Hindlimb muscle (tissue), 1 donor: ENCODE measurements at places on chromosomes 16 and 17. TPM values are rescaled to one million over a fixed set of nuclear protein-coding genes. Genes with fewer than 3 reads are reported as not detected.
A peak's percentile ranks its signal among the peaks of the same experiment; 100 is the strongest.

GRCh38 chr17:71613996-71614395 lies 506.8 kb upstream of the SOX9 start:
- DNase-seq = no peak

The SCN4A gene
- 66.3 TPM for polyA plus RNA-seq

- peak; percentile 43 for DNase-seq
Observed at GRCh38 chr16:81478876-81479511, 34.4 kb downstream of the CMIP start.

GRCh38 chr16:85286951-85287814 lies 174.9 kb upstream of the CIBAR2 start:
- no peak for DNase-seq

The ACSM2A gene
- 0.34 TPM for polyA plus RNA-seq

DNA sequence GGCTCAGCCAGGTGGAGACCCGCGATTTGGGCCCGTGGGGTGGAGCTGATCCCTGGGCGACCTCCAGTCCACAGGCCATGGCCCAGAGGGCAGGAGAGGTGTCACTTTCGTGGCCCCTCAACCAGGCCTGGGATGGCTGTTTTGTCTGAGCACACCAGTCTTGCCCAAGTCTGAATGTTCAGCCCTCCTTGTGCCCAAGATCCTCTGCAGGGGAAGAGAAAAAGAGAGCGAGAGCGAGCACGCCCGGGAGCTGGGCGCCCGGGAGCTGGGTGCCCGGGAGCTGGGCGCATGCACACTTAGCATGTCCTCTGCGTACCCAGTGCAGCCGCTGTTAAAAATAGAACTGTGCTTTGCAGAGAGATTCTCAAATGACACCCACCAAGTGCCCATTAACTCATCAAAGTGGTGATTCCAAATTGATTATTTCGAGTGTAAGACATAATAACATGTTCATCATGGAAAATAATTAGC lies 403.3 kb upstream of the TNRC6C start:
- no peak for DNase-seq

The KRT40 gene
- 3.9 TPM for polyA plus RNA-seq

The TAC4 gene
- 1.6 TPM for polyA plus RNA-seq

The EXOC3L1 gene
- polyA plus RNA-seq = 15.3 TPM

GRCh38 chr17:44222112-44222869 lies 2.8 kb upstream of the UBTF start:
- DNase-seq = peak; percentile 61
